ENCODE measurements at places on chromosomes 13 and 19.
A peak's percentile ranks its signal among the peaks of the same experiment; 100 is the strongest.

DNA sequence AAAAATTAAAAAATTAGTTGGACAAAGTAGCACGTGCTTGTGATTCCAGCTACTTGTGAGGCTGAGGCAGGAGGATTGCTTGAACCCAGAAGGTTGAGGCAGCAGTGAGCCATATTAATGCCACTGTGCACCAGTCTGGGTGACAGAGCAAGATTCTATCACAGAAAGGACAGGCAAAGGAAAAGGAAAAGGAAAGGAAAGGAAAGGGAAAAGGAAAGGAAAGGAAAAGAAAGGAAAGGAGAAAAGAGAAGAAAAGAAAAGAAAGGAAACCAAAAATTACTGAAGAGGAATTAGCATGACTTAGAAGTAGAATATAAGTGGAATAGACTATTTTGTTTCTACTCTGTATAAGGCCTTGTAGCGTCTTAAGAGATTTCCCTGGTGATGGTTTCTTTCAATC is 122.3 kb downstream of the RBM26 start:
- DNase-seq = no peak

- no peak for DNase-seq
These were observed 705.5 kb upstream of the PCDH9 start for GRCh38 chr13:67935626-67936025.

GRCh38 chr13:27170221-27170515 is 1.4 kb downstream of the USP12 start:
- DNase-seq = no peak

- no peak for DNase-seq
These were observed 17.1 kb downstream of the CLN5 start for GRCh38 chr13:77009011-77009410.

- DNase-seq = no peak
These were observed 55.1 kb upstream of the C1QTNF9 start for GRCh38 chr13:24254146-24254841.

DNA sequence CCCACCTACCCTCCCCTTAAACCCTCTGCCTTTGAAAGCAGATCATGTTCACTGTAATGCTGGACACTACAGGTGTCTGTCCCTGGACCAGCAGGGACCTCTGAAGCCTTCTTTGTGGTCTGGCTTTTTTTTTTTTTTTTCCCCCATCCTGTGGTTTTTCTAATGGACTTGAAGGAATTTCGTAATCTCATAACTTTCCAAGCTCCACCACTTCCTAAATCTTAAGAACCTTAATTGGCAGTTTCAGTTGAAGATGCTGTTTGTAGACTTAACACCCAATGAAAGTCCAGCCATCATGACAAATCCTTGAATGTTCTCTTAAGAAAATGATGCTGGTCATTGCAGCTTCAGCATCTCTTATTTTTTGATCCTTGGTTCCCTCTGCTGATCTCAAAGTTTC is 45.0 kb upstream of the LRCH1 start:
- no peak for DNase-seq

- peak; percentile 31 for DNase-seq
These were observed 65.2 kb downstream of the TEX26 start for GRCh38 chr13:30997697-30998096.

DNA sequence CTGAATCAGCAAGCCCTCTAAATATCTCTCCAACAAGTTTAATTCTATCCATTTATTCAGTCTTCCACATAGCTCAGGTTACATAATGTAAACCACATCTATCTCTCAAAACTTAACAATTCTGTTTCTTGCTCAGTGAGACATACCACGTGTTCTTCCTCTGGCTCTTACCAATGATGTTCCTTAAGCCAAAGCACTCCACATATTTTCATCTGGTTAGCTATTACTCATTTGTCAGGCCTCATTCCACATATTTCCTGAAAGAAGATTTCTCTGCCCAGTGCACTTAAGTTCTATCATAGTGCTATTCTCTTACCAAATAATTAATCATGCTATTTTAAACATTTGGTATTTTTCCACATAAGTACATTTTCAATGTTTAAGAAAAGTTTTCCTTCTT is 403.3 kb upstream of the ATXN8OS start:
- DNase-seq = no peak

- peak; percentile 89 for DNase-seq
These were observed at the start of gene LPAR2 for GRCh38 chr19:19627621-19628500. TSS of gene LPAR2 (minus strand) at chr19:19628220. CDS start at chr19:19627275, 945 bp downstream.

- DNase-seq = no peak
These were observed 9.9 kb downstream of the NDFIP2 start for GRCh38 chr13:79490824-79491223.

- DNase-seq = no peak
These were observed 63.7 kb upstream of the MRI1 start for GRCh38 chr19:13700621-13701020.

DNA sequence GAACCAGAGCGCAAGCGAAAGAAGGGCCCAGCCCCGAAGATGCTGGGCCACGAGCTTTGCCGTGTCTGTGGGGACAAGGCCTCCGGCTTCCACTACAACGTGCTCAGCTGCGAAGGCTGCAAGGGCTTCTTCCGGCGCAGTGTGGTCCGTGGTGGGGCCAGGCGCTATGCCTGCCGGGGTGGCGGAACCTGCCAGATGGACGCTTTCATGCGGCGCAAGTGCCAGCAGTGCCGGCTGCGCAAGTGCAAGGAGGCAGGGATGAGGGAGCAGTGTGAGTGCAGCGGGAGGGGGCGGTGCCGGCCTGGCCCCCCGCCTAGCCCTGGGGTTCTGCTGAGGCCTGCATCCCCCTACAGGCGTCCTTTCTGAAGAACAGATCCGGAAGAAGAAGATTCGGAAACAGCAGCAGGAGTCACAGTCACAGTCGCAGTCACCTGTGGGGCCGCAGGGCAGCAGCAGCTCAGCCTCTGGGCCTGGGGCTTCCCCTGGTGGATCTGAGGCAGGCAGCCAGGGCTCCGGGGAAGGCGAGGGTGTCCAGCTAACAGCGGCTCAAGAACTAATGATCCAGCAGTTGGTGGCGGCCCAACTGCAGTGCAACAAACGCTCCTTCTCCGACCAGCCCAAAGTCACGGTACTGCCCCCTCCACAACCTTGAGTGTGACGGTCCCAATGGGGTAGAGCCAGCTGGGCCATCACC is 2.1 kb downstream of the NR1H2 start:
- no peak for DNase-seq

- DNase-seq = no peak
These were observed 3.4 kb downstream of the TCF3 start for GRCh38 chr19:1648920-1649541.

DNA sequence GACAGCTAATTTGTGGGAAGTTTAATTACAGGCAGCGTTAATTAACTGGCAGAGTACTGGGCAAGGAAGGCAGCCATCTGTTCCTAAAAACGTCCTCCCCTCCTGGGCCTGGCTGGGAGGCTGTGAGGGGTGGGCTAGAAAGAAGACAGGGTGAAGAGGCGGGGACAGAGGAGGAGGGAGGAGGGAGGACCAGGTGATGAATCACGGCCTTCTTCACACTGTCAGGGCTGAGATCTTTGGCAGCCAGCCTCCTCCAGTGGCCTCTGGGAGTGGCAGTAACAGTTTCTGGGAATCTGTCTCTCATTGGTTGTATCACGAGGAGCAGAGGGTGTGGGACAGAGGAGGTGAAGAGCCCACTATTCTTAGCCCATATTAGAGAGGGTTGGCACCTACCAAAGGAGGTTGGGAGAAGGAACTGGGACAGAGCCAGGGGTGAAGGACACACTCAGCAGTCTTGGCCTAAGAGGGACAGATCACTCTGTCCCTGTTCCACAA is 9.6 kb upstream of the ZNRF4 start:
- DNase-seq = no peak

- DNase-seq = no peak
These were observed 20.7 kb upstream of the NANOS2 start for GRCh38 chr19:45935267-45935666.

- no peak for DNase-seq
These were observed 422.1 kb downstream of the COG6 start for GRCh38 chr13:40077396-40078027.

GRCh38 chr19:10667867-10668266 is 13.7 kb downstream of the ILF3 start:
- peak; percentile 48 for DNase-seq

DNA sequence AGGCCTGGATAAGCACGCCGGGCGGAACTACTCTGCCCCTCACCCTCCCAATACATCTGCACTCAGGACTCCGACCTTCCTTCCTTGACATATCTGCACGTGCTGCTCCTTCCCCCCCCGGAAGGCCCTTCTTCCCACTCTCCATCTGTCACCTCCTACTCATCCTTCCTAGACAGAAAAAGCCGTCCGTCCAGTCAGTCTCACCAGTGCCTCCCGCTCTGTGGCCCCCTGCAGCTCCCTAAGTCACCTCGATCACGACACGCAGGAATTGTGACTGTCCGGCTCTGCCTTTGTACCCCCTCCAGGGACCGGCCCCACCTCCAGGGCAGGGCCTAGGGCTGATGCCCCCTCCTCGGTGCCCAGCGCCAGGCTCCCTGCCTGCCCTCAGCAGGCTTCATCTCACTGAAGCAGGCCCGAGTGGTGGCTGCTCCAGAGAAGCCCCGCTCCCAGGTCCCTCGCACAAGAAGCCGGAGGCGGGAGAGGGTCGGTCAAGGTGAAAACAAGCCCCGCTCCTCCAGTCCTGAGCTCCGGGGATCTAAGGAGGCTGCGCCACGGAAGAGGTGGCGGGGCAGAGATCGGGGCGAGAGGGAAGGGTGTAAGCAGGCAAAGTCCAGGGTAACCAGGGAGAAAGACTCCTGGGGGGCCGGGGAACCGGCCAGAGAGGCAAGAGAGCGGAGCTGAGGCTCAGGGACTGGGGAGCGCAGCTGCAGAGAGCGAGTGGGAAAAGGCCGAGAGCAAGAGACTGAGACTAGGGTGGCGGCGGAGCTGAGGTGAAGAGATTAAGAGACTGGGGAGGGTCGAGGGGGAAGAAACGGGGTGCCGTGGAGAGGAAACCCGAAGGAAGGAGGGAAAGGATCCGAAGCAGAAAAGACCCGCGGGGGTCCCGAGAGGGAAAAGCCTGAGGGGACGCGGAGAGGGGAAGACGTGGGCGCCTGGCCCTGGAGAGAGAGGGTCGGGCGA is 1.1 kb downstream of the PPP6R1 start:
- DNase-seq = no peak

DNA sequence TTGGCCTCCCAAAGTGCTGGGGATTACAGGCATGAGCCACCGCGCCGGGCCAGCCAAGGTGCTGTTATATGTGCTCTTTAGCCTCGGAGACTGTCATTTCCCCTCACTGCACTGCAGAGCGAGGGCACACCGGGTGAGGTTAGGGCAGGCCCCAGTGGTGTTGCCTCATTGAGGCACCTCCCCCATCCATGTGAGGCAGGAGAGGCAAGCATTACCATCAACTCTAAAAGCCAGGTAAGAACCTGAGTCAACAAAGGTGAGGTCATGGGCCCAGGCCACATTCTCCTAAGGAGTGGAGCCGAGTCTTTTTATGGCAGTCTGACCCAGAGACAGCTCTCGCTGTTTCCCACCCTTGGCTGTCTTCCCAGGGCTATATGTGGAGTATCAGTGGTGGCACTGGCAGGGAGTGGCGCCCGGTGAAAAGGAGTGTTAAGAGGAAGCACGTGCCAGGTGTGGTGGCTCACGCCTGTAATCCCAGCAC is 10.9 kb downstream of the B3GNT8 start:
- peak; percentile 64 for DNase-seq

GRCh38 chr13:97116754-97117153 is 105.4 kb upstream of the MBNL2 start:
- DNase-seq = peak; percentile 90

DNA sequence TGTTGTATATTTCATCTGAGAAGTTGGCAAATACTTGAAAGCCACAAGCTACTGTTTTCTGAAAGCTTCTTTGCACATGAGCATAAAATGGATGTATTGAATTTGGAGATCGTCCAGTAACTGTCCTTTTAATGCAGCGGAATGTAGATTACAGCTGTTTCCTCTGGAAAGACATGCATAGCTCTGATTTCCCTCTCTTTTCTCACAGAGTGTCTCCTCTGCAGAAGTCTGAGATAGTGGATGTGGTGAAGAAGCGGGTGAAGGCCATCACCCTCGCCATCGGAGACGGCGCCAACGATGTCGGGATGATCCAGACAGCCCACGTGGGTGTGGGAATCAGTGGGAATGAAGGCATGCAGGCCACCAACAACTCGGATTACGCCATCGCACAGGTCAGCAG is 283.0 kb downstream of the SHISA2 start:
- DNase-seq = no peak
